ENCODE measurements at places on chromosomes 4 and X. TPM values are rescaled to one million over a fixed set of nuclear protein-coding genes. Genes with fewer than 3 reads are reported as not detected.

Gene POF1B
- 0.12 TPM for total RNA-seq

GRCh38 chr4:70504733-70505132 is 13.6 kb upstream of the AMTN start:
- H3K36me3 ChIP-seq: no peaks in the 10 kb centered on the region
- DNase-seq: no peak
- H3K27me3 ChIP-seq: no peaks in the 10 kb centered on the region
- H3K27ac ChIP-seq: no peak overlapping the region
- no peaks in the 10 kb centered on the region for H3K4me1 ChIP-seq

GRCh38 chrX:45031830-45032378 is 158.9 kb downstream of the KDM6A start:
- H3K27me3 ChIP-seq: no peaks in the 10 kb centered on the region
- H3K27ac ChIP-seq: peak overlapping the region; percentile 46
- DNase-seq: no peak
- peaks cover 5% of the 10 kb centered on the region for H3K4me1 ChIP-seq

GRCh38 chr4:141580523-141580922 is 55.9 kb upstream of the IL15 start:
- no peak overlapping the region for H3K4me3 ChIP-seq
- H3K27ac ChIP-seq: no peak overlapping the region
- no peaks in the 10 kb centered on the region for H3K36me3 ChIP-seq

Gene FGF16
- 17.9 TPM for total RNA-seq

All from cardiac muscle cell (in vitro differentiated cells and primary cell).